Smooth muscle cell of the umbilical artery (primary cell): ENCODE measurements at places on chromosomes 5 and 9. TPM values are rescaled to one million over a fixed set of nuclear protein-coding genes. Genes with fewer than 3 reads are reported as not detected.

PCDHB9 gene
- 0.18 and 0.30 TPM in 2 replicates for total RNA-seq

GAS1 gene
- 12.1 and 86.1 TPM in 2 replicates for total RNA-seq

PARP8 gene
- total RNA-seq = 20.7 and 22.3 TPM in 2 replicates

PCDH1 gene
- total RNA-seq = 0.60 and 0.89 TPM in 2 replicates

CCDC171 gene
- total RNA-seq = 2.4 and 2.7 TPM in 2 replicates

URM1 gene
- total RNA-seq = 20.5 and 34.4 TPM in 2 replicates

TAL2 gene
- total RNA-seq = not detected in 2 replicates

SERF1A gene
- total RNA-seq = 2.8 and 5.0 TPM in 2 replicates

EIF4E1B gene
- total RNA-seq = not detected in 2 replicates

SECISBP2 gene
- 24.6 and 33.0 TPM in 2 replicates for total RNA-seq

INSL6 gene
- total RNA-seq = not detected in 2 replicates

ADRB2 gene
- 0.18 and 0.30 TPM in 2 replicates for total RNA-seq

LRRC70 gene
- 0.83 and 1.2 TPM in 2 replicates for total RNA-seq

GLRA1 gene
- total RNA-seq = not detected in 2 replicates

CDH9 gene
- 0.59 TPM in 1 of 2 replicates, not detected in the other for total RNA-seq

HAVCR1 gene
- total RNA-seq = not detected in 2 replicates

SEC61B gene
- total RNA-seq = 92.4 and 107 TPM in 2 replicates

CNTNAP3B gene
- total RNA-seq = 9.5 and 29.5 TPM in 2 replicates

SPINK13 gene
- total RNA-seq = not detected in 2 replicates

GLE1 gene
- total RNA-seq = 15.1 and 24.1 TPM in 2 replicates

TIMD4 gene
- total RNA-seq = not detected in 2 replicates

SPINK4 gene
- total RNA-seq = not detected in 2 replicates

SPTLC1 gene
- 110 and 123 TPM in 2 replicates for total RNA-seq

DDX4 gene
- total RNA-seq = 0.05 TPM in 1 of 2 replicates, not detected in the other
